PC-3 (cell line): ENCODE measurements at places on chromosomes 3 and 15. TPM values are rescaled to one million over a fixed set of nuclear protein-coding genes. Genes with fewer than 3 reads are reported as not detected.

The CYP8B1 gene
- total RNA-seq = not detected in 2 replicates

The PSMA4 gene
- total RNA-seq = 198 and 245 TPM in 2 replicates

- no peak for DNase-seq
Observed at GRCh38 chr3:126356373-126357264, 589 bp downstream of the KLF15 start.

DNA sequence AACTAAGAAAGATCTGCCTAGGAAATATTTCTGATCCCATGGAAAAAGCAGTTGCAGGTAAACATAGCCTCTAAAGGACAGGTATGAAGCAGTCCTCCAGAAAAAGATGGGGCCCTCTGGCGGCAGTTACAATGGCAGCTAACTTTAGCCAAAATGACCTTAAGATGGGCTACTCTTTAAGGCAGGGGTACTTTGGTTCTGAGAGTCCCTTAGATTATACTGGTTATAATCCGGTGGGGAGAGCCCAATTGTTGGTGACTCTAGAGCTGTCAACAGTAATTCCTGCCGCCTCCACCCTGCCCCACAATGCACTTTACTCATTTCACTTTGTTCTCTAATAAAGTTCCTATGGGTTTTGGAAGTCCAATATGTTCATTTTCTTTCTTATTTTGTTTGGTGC is 412.8 kb upstream of the WNT5A start:
- peak; percentile 64 for DNase-seq

- DNase-seq = no peak
Observed at GRCh38 chr3:88000853-88001252, 58.0 kb downstream of the CGGBP1 start.

DNA sequence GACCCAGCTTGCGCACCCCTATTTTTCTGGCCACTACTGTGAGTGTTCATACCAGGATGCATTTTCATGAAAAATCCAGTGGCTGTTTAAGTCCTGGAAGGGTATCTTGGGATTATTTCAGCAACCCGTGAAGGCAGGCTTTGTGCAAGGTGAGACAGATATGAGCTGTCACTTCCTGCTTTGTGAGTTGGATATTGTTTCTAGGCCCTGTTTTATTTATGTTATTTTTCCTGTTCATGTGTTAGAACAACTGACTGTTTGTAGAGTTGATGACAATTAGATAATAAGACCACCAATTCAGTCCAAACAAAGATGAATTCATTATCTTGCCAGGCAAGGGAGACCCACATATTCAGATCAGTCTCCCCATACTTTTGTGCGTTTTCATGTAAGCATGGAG is 42.5 kb downstream of the ZBTB38 start:
- DNase-seq = peak; percentile 46

GRCh38 chr3:170523248-170523647 is 62.6 kb downstream of the SLC7A14 start:
- peak; percentile 66 for DNase-seq

GRCh38 chr3:10286596-10287295 is 6.0 kb downstream of the GHRL start:
- DNase-seq = peak; percentile 88

DNA sequence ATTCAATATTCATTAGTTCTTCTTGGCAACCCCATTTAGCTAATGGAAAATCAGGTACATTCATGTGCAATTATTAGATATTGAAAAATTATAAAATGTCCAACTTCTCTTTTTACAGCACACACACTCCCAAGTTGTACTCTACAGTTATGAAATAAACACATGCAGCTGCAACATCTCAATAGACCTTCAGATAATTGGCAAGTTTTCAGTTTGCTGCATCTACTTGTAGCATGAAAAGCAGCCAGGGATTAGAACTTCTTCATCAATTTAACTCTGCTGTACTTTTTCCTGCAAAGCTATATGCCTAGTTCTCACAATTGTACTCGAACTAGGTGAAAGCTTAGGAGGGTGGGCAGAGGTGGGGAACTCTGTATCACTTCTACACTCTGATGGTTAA is 46.6 kb upstream of the FHIT start:
- no peak for DNase-seq
